ENCODE measurements at places on chromosomes 4 and X.

DNA sequence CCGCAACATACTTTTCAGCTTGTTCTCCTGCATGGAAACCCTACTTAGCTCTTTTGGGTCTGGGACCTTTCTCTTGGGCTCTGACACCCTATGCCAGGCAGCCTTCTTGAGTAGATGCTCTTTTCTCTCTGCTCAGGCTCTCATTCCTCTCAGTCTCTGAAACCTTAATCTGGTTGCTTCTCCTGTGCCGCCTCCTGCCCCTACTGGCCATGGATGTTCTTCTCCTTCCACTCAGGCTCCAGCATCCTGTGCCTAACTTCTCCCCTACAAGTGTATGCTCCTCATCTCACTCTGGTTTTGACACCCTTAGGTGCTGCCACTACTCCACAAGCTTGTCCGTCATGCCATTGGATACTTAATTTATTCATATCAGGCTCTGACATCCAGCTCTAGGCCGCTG lies 15.2 kb downstream of the BLTP1 start:
- DNase-seq = no peak

GRCh38 chr4:1623400-1623799 lies 60.7 kb downstream of the FAM53A start:
- DNase-seq = no peak

DNA sequence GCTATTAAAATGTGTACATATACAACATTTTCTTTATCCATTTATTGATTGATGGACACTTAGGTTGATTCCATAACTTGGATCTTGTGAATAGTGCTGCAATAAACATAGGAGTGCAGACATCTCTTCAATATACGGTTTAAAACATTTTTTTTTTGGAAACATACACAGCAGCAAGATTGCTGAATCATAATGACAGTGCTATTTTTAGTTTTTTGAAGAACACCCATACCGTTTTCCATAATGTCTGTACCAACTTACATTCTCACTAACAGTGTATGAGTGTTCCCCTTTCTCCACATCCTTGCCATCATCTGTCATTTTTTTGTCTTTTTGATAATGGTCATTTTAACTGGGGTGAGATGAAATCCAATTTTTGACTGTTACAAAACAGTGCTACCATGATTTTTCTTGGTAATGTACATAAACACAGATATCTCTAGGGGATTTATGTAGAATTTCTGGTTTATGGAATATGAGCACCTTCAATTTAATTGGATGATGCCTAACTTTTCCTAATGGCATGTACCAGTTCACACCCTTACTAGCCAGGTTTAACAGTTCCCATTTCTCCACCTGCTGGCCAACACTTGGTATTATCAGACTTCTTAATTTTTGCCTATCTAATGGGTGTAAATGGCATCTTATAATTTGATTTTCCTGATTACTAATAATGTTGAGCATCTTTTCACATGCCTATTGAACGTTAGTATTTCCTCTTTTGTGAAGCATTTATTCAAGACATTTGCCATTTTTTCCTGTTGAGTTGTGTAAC lies 21.0 kb upstream of the TMSB15B start:
- DNase-seq = peak; percentile 22

GRCh38 chr4:111228874-111229273 lies 606.0 kb upstream of the PITX2 start:
- peak; percentile 41 for DNase-seq

GRCh38 chr4:25321703-25322102 lies 9.1 kb downstream of the ZCCHC4 start:
- no peak for DNase-seq

GRCh38 chrX:130204647-130205046 lies 32.9 kb downstream of the RAB33A start:
- DNase-seq = no peak

GRCh38 chr4:94216394-94216793 lies 8.7 kb downstream of the SMARCAD1 start:
- DNase-seq = no peak

DNA sequence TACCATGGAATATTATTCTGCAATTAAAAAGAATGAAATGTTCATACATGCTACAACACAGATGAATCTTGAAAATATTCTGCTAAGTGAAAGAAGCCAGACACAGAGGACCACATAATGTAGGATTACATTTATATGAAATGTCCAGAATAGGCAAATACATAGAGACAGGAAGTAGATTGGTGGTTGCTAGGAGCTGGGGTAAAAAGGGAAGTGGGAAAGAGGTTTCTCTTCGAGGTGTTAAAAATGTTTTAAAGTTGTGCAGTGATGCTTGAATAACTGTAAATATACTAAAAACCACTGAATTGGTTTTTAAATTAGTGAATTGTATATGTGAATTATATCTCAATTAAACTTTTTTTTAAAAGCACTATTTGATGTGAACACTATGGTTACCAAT lies 3.6 kb upstream of the NXT2 start:
- DNase-seq = no peak

- no peak for DNase-seq
Measured at GRCh38 chr4:154490234-154490582, 1.4 kb downstream of the DCHS2 start.

DNA sequence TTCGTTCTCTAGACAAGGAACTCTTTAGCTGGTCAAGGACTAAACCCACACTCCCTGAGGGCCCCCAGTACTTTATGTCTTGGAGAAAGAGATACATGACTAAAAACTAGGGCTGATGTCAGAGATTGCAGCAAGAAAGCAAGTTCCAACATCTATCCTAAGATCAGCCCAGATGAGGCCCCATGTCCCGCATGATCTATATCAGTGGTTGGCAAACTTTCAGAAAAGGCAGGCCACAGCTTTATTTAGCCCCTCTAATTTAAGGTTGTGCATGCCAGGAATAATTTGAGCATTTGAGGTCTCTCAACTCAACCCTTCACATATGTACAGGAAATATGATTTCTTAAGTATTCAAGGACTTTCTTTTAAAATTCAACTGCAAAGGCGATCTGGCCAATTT lies 44.1 kb upstream of the FRMD7 start:
- no peak for DNase-seq

DNA sequence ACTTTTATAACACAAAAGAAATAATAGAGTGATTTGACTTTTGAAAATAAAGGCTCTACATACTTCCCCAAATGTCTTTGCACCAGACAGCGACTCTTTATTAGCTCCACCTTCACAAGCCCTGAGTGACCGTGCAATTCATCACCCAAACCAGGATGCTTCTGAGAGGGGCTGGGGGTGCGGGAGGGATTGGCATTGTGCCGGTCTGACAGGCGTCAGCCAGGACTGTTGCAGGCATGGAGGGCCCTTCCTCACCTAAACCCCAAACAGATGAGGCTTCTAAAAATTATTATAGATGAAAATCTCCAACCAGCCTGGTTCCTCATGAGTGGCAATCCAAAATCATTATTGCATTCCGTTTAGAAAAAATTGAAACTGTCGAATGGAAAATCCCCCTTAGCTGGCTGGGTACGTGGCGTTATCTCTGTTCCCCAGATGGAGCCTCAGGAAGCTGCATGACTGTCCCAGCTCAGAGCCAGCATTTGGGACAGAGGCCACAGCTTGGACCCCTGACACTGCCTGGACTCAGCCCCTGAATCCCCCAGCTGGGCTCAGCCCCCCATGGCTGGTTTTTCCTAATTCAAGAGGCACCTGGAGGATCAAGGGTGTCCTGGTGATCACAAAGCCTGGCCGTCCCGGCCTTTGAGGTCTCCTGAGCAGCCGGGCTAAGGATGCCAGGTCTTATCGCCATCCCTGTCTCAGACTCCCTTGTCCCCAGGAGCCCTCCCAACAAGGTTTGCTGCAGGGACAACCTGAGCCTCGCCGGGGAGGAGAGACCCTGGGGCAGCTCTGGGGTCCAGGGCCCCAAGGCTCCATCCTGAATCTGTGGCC lies 60.4 kb downstream of the SORCS2 start:
- DNase-seq = no peak

DNA sequence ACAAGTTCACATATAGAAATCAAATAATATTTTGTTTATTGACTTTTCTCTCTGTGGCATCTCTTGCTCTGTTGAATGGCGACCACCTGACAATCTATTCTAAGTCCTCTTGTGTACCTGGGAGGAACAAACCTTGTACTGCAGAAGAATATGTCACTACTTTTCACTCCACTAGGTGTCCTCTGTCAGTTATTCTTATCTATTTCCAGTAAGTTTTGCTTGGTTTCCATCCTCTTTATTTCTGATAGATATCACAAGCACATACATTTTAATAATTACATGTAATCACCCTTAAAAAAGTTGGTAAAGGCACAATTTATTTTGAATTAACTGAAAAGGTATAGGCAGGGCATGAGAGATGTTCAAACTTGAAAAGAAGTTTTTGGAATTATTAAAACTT lies 238.4 kb downstream of the SNCA start:
- DNase-seq = no peak

DNA sequence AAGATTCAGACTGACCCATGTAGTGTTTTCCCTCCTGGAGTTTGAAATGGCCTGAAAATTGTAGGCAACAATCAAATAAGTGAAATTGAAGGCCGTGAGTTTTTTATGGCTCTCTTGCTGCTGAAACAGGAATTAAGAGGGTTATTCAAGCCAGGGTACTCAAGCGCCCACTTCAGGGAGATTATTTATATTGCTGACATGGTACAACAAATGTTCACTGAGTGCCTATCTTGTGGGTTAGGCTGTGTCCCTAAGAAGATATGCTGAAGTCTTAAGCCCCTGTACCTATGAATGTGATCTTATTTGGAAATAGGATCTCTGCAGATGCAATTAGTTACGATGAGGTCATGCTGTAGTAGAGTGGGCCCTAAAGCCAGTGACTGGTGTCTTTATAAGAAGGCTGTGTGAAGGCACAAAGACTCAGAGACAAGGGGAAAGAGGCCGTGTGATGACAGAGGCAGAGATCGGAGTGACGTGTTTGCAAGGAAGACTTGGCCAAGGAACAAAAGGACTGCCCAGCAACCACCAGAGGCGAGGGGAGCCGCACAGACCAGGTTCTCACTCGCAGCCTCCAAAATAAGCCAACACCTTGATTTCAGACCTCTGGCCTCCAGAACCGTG lies 72.9 kb downstream of the MED28 start:
- no peak for DNase-seq

DNA sequence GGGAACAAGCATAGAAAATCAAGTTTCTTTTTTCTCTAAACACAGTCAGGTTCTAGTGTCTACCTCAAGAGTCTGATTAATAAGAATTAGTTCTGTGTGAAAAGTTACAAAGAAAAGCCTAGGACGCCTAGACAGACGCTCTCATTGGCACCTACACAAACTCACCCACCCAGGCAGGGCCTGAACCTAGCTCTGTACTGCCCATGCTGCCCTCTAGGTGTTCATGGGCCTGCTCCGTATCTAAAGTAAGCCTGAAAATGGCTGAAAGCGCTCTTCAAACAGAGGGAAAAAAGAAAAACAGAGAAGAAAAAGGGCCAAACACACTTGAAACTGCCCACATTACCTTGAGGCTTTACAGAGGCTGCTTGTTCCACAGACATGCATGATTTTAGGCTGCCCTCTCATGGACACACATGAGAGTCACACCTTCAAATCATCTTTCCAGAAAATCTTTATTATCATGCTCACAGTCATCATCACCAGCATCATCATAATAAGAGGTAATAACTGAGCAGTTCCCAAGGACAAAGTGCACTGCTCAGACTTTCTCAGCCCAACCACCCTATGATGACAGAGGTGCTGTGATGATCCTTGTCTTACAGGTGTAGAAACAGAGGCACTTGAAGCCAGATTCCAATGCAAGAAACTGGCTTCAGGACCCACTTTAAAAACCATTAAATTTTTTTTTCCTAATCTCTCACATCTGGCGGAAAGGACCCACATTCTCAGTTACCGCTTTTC lies 49.6 kb downstream of the MAP7D2 start:
- peak; percentile 41 for DNase-seq

DNA sequence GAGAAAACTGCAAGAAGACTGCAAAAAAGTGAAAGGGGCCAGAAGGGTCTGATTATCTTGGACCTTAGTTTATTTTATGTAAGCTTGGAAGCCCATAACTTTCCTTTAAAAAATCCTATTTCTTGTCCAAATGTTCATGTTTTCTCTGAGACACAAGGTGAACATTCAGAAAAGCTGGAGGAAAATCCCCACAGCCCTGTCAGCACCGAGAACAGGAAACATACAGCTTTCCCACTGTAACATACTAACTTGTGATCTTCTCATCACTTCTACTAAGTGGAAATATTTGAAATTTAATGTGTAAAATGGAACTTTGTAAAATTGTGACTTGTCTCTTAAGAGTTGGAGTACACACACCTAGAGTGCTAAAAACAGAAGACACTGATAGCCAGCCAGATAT lies 21.3 kb downstream of the GPR174 start:
- DNase-seq = no peak

GRCh38 chrX:56764975-56765791 lies 36.1 kb downstream of the NBDY start:
- no peak for DNase-seq
